ENCODE measurements at places on chromosomes 11 and 22.

GRCh38 chr11:44855493-44855849, 95.2 kb downstream of the TP53I11 start:
- no peak for DNase-seq

DNA sequence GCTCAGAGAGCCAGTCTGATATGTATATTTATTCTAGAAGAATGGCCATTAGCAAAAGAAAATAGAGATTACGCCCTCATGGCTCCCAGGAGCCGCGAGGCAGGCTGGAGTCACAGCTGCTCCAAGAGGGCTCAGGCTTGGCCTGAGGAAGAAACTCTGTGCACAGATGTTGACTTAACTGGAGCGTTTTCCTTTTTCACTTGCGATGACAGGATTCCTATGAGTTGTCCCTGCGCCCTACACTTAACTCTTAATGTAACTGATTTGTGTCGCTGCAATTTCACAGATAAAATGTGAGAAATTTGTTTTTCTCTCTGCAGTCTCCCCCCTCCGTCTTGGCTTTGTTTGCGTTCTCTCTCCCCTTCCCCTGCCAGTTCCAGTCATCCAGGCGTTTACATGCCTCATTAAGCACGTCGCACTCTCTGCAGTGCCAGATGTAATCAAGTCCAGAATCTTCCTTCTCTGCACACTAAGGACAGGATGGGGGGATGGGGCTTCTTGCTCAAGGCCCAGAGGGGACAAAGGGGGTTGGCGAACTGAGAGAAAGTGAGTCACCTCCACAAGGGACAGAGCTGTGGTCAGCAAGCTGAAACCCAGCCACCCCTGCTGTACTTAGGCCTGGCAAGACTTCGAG, 1060.1 kb downstream of the NTM start:
- no peak for DNase-seq

DNA sequence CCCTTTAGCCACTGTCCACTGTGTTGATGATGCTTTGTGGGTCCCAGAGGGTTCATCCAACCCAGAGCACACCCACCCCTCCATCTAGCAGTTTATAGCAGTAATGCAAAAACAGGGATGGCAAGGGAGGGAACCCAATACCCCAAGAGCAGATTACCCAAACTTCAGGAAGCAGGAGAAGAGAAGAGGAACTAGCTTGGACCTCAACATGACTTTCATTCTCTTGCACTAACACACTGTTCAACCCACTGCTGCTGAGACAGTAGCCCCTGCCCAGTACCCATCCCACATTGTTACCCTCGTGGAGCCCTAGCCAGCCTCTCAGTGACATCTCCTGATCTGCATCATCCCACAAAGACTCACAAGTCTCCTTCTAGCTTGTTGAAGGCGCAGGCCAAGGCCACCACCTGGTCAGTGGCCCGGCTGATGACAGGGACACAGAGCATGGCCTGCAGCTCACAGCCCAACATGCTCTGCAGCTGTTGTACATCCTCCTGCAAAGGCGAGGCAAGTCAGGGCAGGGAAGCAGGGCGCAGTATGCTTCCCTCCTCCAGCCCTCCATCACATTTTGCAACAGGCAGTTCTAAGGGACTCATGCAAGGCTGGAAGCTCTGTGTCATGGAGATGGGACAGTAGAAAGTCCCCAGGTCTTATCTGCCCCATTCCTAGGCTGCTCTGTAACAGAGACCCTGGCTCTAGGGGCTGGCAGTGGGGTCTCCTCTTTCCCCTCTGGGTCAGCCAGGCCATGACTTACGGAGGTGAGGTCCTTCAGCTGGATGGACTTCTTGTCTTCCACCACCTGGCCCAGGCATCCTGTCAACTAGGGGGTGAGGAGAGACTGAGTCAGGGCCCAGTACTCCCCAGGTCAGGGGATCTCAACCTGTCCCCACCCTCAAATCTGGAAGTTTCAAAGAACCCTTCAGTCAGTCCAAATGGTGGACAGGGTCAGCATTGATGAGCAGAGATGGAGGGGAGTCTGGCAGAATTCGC, 85.5 kb downstream of the PDE2A start:
- DNase-seq = no peak

DNA sequence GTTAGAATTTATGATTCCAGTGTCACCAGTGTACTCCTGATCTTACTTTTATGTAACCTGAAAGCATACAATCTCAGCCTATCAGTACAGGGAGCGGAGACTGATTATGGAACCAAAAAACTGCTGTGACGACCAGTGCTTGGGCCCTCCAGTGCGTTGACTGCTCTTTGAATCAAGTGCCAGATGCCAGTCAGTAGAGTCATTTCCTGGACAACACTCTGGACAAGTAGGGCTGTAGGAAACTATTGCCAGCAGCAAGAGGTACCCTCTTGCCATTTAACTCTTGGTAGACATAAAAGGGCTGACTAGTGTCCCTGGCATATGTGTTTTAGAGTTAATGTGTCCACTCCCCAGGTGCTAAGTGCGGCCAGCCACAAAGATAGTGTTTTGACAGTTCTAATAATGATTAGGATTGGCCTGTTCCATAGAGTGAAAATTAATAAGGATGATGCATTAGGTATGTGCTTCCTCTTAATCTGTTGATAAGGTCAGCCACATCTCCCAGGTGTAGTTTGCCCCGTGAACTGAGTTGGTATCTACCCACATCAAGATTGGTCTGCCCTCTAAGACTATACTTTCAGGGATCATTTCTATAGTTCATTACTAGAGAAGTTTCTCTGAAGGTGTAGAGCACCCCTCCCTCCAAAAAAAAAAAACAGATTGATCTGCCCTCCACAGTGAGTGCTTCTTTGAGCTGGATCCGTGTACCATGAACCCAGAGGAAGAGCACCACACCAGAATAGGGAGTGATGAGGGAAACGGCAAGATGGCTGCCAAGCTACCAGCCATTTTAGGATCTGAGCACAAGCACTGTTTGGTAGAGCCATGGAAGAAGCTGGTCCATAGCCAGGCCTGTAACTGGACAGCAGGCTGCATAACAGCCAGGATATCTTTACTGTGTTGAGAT, 20.7 kb upstream of the AIFM3 start:
- no peak for DNase-seq

DNA sequence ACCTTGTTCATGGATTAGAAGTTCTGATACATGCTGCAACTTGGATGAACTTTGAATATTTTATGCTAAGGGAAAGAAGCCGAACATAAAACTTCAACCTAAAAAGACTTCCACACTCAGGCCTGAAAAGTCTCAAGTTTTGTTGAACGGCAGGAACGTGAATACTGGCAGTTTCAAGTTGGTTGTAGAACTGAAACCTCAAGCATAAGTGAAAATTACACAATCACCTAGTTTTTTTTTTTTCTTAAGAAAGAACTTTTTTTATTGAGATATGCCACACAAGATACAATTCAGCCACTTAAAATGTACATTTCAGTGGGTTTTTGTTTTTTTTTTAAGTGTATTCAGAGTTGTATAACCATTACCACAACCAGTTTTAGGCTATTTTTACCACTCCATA, 50.8 kb upstream of the ADORA2A start:
- DNase-seq = no peak

- no peak for DNase-seq
Measured at GRCh38 chr11:128346804-128347203, 240.6 kb downstream of the ETS1 start.

Measured in AG09319 (cell line).